ENCODE measurements at places on chromosomes 11 and 22.

GRCh38 chr11:48011102-48011797, 30.9 kb downstream of the PTPRJ start:
- no peak for DNase-seq

DNA sequence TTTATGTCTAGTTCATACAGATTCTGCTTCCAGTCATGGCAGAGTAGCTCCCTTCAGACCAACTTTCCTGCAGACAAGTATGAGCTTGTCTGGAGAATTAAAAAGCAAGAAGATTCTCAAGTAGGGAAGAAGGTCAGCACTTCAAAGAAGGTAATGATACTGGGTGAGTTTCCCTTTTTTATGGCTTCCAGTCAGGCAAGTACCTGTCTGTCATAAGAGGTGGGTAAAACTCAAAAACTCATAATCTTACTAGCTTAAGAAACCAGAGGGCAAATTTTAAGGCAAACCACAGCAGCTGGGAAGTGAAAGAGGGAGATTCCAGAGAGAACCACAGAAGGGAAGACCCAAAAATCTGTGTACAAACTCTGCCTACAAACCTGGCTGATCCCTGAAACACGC, 54.2 kb downstream of the DENND5A start:
- DNase-seq = no peak

GRCh38 chr11:17603056-17603825, 56.2 kb downstream of the OTOG start:
- DNase-seq = no peak

GRCh38 chr22:39363751-39364515, 14.1 kb downstream of the SYNGR1 start:
- DNase-seq = no peak

GRCh38 chr22:35558031-35558430, 17.4 kb downstream of the RASD2 start:
- DNase-seq = no peak

GRCh38 chr11:72767203-72768062, 15.2 kb upstream of the ARAP1 start:
- no peak for DNase-seq

- DNase-seq = peak; percentile 93
Observed at GRCh38 chr11:61897387-61898246, 6.3 kb upstream of the FADS3 start.

GRCh38 chr11:86978756-86979608, 23.8 kb upstream of the FZD4 start:
- no peak for DNase-seq

GRCh38 chr11:44618561-44619425, 53.3 kb downstream of the CD82 start:
- no peak for DNase-seq

DNA sequence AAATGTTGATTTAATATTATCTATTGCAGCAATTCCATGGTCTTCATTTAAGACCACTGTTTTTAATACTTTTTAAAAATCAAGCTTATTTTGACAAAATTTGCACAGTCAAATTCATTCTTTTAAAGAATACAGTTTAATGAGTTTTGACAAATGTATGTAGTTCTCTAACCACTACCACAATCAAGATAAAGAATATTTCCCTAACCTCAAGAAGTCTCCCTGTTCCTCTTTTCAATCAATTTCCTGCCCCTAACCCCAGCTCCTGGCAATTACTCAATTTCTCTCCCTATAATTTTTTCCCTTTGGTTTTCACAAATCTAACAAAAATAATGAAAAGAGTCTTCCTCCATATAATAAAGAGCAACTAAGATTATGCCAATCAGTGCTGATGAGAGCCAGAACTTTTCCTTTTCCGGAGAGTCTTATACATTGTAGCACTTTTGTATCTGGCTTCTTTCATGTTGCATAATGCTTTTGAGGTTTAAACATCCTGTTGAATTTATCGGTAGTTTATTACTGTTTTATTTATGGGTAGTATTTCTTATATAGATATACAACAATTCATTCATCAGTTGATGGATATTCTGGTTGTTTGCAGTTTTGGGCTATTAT, 231.7 kb downstream of the AASDHPPT start:
- no peak for DNase-seq

DNA sequence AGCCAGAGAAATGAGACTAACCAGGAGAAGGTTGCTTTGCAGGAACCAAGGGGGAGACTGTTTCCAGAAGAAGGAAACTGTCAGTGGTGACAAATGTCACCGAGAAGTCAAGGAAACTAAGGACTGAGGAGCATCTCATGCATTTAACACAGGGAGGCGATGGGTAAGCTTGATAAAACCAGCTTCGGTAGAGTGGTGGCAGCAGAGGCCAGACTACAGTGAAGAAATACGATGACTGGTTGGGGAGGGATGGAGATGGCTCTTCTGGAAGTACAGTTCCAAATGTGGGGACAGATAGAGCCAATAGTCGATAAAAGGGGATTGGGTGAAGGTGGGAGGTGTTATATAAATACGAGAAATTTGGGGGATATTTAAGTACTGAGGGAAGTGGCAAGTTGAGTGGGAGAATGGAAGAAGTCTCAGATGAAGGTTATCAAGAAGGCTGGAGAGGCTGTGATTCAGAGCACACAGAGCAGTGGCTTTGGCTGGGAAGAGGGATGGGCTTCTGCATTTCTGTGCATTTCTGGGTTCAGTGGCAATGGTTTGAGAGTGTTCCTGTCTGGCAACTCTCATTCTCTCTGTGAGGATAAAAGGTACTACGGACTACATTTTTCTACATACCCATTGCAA, 29.2 kb downstream of the SC5D start:
- no peak for DNase-seq

GRCh38 chr11:119845756-119846155, 116.8 kb upstream of the NECTIN1 start:
- DNase-seq = no peak

GRCh38 chr22:20131597-20131858, at the start of gene ZDHHC8:
ZDHHC8 (plus strand) TSS chr22:20131804; CDS start chr22:20131948, 144 bp downstream.
- no peak for DNase-seq

GRCh38 chr22:49197505-49197904, 630.2 kb downstream of the BRD1 start:
- no peak for DNase-seq
